Posterior vena cava (tissue), 2 donors: ENCODE measurements at places on chromosomes 12 and 14. TPM values are rescaled to one million over a fixed set of nuclear protein-coding genes. Genes with fewer than 3 reads are reported as not detected.

The ACOT4 gene
- 1.8 TPM for total RNA-seq

The METTL1 gene
- 16.6 TPM for total RNA-seq

The ALDH1L2 gene
- 25.1 TPM for total RNA-seq

The RTN1 gene
- 13.1 TPM for total RNA-seq
